ENCODE measurements at places on chromosomes 4 and X.
A peak's percentile ranks its signal among the peaks of the same experiment; 100 is the strongest.

DNA sequence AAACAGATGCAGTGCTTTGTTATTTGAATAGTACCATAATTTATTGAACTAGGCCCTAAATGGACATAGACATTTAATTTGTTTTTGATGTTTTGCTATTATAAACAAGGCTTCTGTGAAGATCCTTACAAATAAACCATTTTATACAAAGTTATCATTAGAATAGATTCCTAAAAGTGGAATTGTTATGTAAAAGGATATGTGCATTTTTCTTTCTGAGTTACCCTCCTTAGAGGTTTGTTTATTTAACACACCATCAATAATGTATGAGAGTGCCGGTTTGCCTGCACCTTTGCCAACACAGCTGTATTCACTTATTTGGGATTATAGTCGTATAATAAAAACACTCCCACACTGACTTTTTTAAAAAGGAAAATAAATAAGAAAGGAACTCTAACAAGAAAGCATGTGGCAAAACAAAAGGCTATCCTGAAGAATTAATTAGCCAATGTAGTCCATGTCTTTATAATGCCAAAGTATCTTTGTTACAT, 84.8 kb downstream of the PAK3 start:
- no peak for DNase-seq

DNA sequence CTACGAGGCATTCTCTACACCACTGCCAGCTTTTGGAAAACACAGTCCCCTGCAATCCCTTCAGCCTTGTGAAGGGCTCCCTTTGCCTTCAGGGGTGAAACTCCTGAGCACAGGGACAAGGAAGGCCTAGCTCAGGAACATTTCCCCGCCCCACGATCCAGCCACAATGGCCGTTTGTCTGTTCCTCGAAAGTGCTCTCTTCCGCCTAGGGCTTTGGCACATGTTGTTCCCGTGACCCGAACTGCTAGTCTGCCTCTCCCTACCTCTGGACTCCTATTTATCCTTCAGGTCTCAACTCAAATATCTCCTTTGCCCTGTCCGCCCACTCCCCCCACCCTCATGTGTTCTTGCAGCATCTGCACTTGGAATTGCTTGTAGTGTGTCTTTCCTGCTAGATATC, 12.1 kb downstream of the FGD1 start:
- no peak for DNase-seq

DNA sequence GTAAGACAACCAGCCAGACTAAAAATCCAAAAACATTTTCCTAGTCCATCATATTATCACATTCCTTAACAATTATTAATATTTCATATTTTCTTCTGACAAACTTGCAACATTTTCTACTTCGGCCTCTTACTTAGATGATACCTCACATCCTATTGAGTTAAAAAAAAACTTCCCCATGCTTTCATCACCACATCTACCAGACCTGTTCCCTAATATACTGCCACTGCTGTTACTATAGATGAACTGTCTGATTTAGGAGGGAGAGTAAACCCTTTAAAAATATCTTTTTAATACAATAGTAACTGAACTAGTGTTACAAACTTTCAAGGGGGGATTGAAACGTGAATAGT, 1.5 kb downstream of the FAM200B start:
- no peak for DNase-seq

DNA sequence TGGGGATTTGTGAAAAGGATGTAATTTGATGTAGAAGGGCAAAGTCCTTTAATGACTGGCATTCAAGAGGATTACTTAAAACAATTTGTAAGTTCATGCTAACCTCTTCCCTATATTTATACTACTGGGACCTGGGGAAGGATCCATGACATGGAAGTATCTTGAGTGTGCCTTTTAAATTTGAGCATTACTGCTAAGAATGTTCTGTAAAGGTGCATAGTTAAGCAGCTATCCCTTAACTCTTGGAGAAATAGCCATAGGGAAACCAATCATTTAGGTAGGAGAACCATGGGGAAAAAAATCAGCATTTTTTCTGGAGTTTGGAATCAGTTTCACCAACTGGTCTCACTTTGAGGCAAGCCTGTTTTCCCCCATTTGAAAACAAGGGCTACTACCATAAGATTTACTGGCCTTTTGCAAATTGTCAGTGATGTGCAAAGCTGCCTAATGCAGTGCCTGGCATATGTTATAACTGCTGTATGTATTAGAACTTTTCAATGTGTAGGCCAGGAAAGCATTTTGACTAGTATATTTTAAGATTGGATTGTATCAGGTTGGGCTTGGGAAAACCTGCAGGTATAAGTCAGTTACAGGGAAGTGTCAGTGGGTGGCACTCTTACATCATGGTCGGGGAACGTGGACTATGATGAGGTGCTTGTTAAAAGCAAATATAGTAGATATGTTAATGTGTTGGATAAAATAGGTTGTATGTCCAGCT, 72.1 kb downstream of the PRSS12 start:
- DNase-seq: no peak

DNA sequence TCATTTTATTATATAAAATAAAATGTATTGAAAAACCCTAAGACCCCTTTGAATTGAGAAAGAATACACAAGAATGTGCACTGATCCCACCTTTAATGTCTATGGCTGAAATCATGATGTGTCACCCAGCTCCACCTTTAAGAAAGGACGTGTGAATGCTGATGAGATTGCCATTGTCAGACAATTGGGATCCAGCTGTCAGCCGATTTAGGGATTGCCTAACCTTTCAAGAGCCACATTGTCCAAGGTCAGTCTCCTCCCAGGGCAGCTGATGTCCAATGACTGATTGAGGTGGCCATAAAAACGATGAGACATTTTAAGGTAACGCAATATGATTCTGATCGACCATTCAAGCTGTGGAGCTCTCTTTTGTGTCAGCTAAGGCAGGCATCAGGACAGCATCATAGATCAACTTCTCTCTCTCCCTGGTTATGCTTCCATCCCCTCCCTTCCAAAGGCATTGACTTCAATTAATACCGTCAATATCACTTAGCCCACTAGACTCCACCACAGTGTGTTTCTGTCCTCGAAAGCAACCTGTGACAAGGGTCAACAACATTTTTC, 1676.4 kb downstream of the PCDH7 start:
- no peak for DNase-seq

GRCh38 chrX:68498044-68498507, 775 bp upstream of the YIPF6 start:
- no peak for DNase-seq

DNA sequence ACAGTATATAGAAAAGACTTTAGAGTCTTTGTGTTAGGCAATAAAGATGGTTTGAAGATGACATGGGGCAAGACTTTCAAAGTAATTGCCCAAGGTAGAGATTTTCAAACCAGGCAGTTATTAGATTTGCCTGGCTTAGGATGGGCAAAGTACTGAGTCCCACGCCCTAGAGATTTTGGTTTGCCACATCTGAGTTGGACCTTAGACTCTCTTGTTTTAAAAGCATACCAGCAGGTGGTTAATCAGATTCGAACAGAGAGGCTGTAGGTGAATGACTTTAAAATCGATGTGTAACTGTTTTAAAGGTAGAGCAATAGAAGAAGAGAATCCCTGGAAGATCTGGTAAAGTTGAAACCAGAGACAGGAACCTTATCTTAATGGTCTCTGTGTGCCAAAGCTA, 121.5 kb downstream of the RAPGEF2 start:
- DNase-seq: no peak

- DNase-seq: no peak
These were observed 11.0 kb downstream of the NUDT9 start for GRCh38 chr4:87433342-87433741.

DNA sequence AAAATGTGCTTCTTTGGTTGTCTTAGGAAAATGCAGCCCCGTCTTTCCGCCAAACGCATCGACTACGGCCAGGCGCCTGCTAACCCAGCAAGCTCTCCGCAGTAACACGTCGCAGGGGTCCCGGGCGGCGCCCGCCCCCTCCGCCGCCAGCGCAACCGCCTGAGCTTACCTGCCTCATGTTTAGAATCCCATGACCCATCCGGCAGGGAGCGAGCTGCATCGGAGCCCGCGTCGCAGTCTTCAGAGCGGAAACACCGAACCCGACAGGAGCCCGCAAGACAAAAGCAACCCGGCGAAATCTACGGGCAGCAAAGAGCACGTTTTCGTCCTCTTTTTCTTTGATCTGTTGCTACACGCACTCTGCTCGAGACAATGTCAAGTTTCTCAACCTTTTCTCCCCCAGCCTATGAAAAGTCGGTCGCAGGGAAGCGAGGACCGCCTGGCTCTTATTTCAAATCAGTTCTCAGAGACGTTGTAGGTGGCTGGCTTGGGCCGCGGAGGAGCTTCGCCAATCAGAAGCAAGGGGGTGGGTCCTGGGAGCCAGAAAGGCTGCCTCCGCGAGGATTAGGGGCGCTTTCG, at the start of gene MID1:
Gene MID1, minus strand, starts transcription at position 465 of the 579 bp plus-strand sequence. CDS start 53,038 bp downstream, outside the sequence.
- DNase-seq: no peak

GRCh38 chrX:67587946-67588624, 44.3 kb downstream of the AR start:
- DNase-seq: no peak

- DNase-seq: no peak
These were observed 8.2 kb downstream of the SLC38A5 start for GRCh38 chrX:48461830-48462229.

GRCh38 chr4:188316391-188316790, 177.2 kb downstream of the TRIML1 start:
- no peak for DNase-seq

GRCh38 chr4:16334601-16335000, 108.3 kb upstream of the TAPT1 start:
- no peak for DNase-seq

DNA sequence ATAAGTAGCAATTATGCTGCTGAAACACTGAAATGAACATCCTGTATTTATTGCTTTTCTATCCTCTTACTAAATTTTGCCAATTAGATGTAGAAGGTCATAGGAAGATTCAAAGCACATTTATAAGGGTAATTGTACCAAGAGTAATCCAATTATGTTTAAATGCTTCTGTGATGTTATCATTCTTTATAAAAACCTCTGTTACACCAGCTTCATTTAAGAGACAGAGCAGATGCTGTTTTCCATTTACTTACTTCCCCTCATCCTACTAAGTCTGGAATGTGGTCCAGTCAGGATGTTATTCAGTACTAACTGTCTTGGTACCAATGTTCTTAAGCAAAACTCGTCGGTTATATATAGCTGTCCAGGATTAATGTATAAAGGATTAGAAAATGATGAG, 539.6 kb downstream of the PDHA2 start:
- no peak for DNase-seq

GRCh38 chr4:188300385-188300784, 161.1 kb downstream of the TRIML1 start:
- DNase-seq: no peak

- peak; percentile 8 for DNase-seq
These were observed 2.5 kb downstream of the CPEB2 start for GRCh38 chr4:15004739-15005301.

DNA sequence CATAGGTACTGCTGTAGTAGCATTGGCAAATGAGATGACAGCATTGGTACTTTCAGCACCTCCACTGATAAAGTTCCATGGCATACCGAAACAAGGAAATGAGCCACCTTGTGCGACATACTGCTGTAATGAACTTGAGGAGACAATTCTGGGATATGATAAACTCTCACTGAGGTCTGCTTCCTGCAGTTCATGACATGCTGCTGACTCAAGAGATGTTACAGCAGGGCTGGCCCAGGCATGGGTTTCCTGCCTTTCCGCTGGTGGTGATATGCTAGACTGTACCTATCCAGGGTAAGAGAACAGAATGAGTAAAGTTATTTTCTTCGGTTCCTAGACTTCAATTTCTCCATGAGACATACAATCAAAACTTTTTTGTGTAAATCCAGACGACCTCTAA, 17.1 kb downstream of the BEND2 start:
- no peak for DNase-seq

- DNase-seq: no peak
These were observed 6.7 kb downstream of the GPR34 start for GRCh38 chrX:41695426-41695825.

- DNase-seq: no peak
These were observed 31.3 kb upstream of the ETNPPL start for GRCh38 chr4:108794136-108794535.

- no peak for DNase-seq
These were observed 28.8 kb downstream of the DTHD1 start for GRCh38 chr4:36310216-36310615.

DNA sequence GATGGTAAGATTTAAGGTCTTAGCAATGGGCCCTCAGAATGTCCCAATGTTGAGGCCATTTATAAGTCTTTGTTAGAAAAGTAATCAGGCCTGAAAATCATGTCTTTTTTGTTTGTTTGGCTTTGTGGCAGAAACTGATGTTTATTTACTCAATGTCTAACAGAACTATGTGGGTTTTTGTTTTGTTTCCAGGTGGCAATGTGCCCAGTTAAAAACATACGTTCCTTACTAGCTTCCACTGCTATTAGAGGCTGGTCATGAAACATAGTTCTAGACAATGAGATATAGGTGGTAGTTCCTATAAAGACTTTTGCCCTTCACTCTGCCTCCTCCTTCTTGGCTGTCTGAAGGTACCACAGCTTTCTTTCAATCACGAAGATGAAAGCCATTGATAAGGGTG, 108.8 kb downstream of the C4orf51 start:
- no peak for DNase-seq

DNA sequence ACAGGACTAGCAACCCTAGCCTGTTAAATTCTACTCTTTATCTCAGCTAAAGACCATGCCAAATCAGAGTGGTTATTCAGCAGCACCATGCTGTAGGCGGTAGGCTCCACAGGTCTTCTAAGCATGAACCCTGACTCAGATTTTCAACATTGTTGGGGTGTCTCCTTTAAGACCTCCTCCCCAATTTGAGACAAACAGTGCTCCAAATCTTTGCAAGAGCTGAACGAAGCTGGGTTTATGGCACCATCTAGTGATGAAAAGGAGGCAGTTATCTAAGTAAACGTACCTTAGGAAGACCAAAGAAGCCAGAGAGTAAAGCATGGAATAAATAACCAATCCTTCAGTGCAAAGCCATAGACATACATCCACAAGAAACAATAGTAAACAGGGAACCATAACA, 334.5 kb upstream of the SLC7A11 start:
- no peak for DNase-seq

DNA sequence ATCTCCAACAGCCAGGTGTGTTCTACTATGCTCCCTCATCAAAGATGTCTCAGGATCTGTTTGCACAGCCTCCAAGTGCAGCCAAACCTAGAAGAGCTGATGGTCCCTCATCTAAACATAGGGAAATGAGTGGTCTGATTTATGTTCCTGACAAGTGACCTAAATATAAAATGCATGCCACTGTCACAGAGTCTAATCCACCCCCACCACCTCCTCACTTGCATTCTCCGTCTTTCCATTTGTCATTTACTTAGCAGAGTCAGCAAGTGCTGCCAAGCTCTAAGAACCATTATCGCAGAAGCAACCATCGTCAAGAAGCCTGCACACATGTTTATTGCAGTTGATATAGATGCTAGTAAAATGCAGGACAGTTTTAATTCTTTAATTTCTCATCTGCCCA, 33.1 kb upstream of the VCX3A start:
- DNase-seq: no peak

GRCh38 chr4:8771666-8772065, 100.0 kb downstream of the HMX1 start:
- no peak for DNase-seq

GRCh38 chrX:9942086-9942485, 25.1 kb upstream of the CLDN34 start:
- DNase-seq: no peak

GRCh38 chr4:61380865-61381264, 180.7 kb downstream of the ADGRL3 start:
- no peak for DNase-seq

GRCh38 chrX:134821370-134821769, 163.1 kb upstream of the PLAC1 start:
- no peak for DNase-seq

All from cortex of kidney (tissue), 1 donor.